ENCODE measurements at places on chromosomes 5 and 9. TPM values are rescaled to one million over a fixed set of nuclear protein-coding genes. Genes with fewer than 3 reads are reported as not detected.

Gene PCDHA7
- total RNA-seq: 0.07 TPM

DNA sequence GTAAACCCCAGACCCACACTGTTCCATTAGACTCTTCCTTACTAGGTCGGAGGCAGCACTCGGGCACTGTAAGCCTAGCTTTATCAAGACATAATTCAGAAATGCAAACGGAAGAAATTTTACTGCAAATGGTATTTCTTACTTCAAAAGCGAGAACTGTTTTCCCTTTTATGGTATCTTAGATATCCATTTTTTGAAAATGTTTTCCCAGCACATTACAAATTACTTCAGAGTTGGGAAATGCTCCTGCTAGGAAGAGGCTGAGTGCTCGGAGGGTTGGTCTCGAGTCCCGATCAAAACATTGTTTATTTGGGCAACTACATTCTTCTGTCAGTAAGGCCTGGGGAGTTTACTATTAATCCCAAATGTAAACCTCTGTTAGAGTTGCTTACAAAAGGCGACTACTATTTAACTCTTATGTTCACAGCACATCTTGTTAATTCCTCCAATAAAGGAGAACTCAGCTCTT lies 332.9 kb downstream of the CWC27 start:
- H3K4me3 ChIP-seq: no peak overlapping the region
- H3K4me1 ChIP-seq: peaks cover 17% of the 10 kb centered on the region
- no peaks in the 10 kb centered on the region for H3K36me3 ChIP-seq
- DNase-seq: no peak
- H3K27me3 ChIP-seq: no peaks in the 10 kb centered on the region

- no peaks in the 10 kb centered on the region for H3K4me1 ChIP-seq
- DNase-seq: no peak
- H3K27me3 ChIP-seq: no peaks in the 10 kb centered on the region
- H3K27ac ChIP-seq: no peak overlapping the region
Measured at GRCh38 chr5:2840372-2840915, 89.0 kb upstream of the IRX2 start.

- no peak for DNase-seq
- no peaks in the 10 kb centered on the region for H3K4me1 ChIP-seq
- no peak overlapping the region for H3K4me3 ChIP-seq
- no peak overlapping the region for H3K27ac ChIP-seq
- no peaks in the 10 kb centered on the region for H3K36me3 ChIP-seq
Measured at GRCh38 chr5:163968651-163969050, 463.2 kb downstream of the MAT2B start.

- H3K36me3 ChIP-seq: no peaks in the 10 kb centered on the region
- DNase-seq: no peak
- no peak overlapping the region for H3K4me3 ChIP-seq
- H3K27ac ChIP-seq: no peak overlapping the region
- H3K27me3 ChIP-seq: no peaks in the 10 kb centered on the region
Measured at GRCh38 chr5:118545470-118545869, 442.9 kb downstream of the DTWD2 start.

GRCh38 chr9:123662057-123662776 lies 267.7 kb downstream of the DENND1A start:
- H3K36me3 ChIP-seq: peaks cover 10% of the 10 kb centered on the region
- no peaks in the 10 kb centered on the region for H3K27me3 ChIP-seq
- DNase-seq: no peak
- H3K27ac ChIP-seq: no peak overlapping the region
- no peak overlapping the region for H3K4me3 ChIP-seq
- no peaks in the 10 kb centered on the region for H3K4me1 ChIP-seq
